Endothelial cell (in vitro differentiated cells): ENCODE measurements at places on chromosomes 16 and 17.

GRCh38 chr17:45376171-45377005 is 56.3 kb downstream of the ARHGAP27 start:
- DNase-seq: no peak

- no peak for DNase-seq
Measured at GRCh38 chr17:78672871-78673371, 95.7 kb upstream of the DNAH17 start.

DNA sequence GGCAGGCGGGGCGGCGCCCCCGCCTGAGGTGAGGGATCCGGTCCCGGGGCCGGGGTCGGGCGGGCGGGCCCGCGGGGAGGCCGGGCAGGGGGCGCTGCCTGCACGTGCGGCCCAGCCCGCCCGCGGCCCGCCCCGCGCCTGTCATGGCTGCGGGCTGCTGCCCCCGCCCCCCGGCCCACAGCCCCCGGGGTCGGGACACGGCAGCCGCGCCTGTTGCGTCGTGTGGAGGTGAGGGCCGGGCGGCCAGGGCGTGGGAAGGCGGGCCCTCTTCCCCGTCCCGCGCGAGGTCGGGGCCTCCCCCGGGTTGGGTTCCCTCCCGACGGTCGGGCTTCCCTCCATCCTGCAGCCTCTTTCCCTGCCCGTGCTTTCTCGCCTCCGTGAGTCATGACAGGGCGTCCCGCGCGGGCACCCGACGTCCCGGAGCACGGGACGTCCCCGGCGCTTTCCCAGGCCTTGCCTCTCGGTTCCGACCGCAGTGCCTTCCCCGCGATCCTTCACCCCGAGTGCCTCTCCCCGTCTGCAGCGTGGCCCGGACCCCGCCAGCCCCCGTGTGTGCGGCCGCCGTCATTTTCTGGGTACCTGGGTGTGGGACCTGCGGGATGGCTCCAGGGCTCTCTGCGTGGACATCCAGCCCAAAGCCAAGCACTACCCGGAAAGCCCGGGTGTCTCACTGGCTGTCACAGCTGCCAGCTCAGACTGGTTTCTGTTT is 76.7 kb downstream of the CHD9 start:
- peak; percentile 52 for DNase-seq

DNA sequence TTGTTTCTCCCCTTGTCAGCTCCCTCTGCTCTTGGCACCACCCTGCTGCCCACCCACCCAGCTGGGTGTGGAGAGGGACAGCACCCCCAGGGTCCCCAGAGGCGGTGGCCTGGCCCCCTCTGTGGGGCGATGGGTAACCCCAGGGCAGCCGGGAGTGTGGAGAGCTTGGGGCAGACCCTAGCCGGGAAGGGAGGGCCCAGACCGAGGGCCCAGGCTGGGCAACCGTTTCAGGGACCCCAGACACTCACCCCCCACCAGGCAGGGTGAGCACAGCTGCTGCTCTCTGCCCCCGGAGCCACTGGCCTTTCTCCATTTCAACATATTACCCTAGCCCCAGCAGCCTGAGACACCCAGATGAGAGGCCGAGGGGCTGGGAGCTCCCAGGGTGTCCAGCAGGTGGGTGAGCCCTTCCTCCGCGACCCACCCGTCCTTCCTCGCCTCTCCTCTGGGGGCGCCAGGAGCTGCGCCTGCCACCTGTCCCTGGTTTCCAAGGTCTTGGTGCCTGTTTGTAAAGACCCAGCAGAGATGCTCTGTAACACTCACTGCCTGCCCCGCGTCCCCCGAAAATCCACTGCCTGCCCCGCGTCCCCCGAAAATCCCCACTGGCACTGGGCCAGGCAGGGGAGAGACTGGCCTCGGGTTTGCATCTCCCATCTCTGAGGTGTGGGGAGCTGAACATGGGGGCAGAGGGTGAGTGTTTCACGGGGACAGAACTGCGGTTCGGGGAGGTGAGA is 45.4 kb downstream of the BAHCC1 start:
- DNase-seq: peak; percentile 85

DNA sequence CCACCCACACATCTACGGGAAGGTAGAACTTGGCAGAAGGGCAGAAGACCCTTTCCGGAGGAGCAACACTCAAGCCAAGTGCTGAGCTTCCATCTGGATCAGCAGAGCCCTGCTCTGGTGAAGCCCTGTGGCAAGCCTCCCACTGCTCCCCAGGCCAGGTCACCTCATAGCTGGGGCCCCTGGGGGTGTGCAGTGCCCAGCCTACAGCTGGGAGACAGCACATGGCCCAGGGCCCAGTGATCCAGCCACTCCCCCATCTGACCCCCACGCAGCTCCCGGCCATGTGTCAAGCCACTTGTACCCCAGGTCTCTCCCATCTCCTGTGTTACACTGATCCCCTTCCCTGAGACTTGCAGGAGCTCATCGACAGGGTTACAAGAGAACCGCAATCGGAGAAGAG is 95.7 kb downstream of the RBFOX3 start:
- no peak for DNase-seq

DNA sequence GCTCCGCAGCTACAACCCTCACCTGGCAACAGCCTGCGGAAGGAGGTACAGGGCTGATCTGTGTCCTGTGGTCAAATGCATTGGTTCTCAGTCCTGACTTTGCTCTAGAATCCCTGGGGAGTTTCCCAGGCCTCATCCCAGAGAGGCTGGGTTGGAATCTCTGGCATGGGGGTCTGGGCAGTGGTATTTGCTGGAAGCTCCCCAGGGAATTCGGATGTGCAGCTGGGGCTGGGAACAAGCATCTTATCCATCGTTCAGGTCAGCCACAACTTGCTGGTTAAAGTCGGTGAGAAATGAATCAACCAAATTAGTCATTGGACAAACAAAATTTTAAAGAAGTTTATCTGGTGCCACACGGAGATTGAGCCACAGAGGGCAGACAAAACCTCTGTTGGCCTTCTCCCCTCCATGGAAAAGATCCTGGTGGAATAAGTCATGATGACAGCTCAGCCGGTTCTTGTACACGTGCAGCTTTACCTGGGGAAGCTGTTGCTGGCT is 231.2 kb downstream of the FOXL1 start:
- DNase-seq: no peak

GRCh38 chr17:65022751-65023700 is 33.5 kb downstream of the GNA13 start:
- no peak for DNase-seq

DNA sequence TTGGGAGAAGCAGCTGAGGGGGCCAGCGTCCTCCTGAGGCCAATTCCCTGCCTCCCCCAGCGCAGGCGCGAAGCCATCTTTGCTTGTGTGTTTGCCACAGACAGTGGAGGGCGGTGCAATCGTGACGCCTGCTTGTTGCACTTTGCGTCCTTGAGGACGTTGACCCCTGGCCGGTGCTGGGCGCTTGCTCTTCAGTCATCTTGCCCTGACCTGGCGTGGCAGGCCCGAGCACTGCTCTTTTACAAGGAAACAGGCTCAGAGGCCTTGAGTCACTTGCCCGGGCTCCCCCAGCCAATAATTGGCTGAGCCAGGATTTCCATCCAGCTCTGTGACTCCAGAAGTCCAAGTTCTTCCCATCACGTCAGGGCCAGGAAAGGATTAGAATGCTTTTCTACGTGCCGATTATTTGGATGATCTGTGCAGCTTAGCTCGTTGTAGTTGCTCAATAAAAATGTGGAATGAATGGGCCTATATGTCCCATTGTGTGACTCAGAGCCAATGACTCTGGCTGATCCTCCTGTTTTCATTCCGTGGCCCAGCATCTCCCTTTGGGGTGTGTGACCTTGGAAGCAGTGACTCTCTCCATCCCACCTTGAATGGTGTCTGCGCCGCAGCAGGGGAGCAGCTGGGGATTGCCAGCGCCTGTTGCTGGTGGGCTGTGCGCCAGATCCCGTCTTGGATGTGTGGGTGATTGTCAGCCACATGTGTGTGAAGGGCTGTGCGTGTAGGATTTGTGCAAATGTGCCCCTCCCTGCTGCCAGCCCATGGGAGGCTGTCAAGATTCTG is 214.1 kb downstream of the SEC14L1 start:
- DNase-seq: no peak

DNA sequence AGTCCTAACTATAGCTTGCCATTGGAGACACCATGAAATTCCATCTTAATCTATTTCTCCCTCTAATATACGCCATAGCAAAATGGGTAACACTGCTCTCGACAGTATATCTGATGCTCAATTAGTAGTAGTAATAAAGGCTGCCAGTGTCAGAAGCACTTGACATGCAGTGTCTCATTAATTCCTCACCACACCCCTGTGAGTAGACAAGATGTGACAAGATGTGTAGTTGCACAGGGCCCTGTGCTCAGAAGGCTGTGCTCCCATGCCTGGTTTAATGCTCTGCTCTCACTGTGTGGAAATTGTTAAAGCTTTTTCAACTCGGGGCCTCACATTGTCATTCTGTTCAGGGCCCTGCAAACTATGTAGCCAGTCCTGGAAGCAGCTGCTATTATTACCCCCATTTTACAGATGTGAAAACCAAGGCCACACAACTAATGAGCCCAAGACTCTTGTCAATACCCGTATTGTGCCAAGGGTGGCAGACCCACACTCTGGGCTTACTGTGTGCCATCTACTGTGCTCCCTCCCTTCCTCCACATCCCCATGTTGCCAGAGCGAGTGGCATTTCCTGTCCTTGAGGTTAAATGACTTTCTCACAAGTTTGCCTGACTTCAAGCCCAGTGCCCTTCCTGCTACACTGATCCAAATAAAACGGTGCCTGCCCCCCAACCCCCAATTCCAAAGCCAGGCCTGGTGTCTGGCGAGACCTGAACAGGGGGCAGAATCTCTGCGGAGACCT is 287.3 kb upstream of the CCL2 start:
- DNase-seq: no peak

GRCh38 chr16:14496047-14496770 is 133.9 kb downstream of the PARN start:
- DNase-seq: no peak

DNA sequence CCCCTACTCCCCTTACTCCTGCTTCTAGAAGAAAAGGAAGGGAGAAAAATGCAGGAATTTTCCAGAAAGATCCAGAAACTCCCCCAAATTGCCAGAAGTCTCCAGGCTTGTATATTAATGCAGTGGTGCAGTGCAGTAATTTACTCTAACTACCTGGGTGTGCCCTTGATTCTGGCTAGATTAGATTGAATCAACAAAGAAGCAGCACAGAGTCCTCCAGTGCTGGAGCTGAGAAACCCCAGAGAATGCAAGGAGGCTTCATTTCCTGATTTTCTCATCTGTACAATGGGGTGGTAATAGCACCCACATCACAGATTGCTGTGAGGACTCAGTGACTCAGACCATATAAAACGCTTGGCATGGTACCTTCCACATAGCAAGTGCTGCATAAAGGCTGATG is 247.3 kb upstream of the RPL38 start:
- no peak for DNase-seq

- DNase-seq: no peak
Measured at GRCh38 chr16:67857547-67858233, 10.2 kb upstream of the CENPT start.

DNA sequence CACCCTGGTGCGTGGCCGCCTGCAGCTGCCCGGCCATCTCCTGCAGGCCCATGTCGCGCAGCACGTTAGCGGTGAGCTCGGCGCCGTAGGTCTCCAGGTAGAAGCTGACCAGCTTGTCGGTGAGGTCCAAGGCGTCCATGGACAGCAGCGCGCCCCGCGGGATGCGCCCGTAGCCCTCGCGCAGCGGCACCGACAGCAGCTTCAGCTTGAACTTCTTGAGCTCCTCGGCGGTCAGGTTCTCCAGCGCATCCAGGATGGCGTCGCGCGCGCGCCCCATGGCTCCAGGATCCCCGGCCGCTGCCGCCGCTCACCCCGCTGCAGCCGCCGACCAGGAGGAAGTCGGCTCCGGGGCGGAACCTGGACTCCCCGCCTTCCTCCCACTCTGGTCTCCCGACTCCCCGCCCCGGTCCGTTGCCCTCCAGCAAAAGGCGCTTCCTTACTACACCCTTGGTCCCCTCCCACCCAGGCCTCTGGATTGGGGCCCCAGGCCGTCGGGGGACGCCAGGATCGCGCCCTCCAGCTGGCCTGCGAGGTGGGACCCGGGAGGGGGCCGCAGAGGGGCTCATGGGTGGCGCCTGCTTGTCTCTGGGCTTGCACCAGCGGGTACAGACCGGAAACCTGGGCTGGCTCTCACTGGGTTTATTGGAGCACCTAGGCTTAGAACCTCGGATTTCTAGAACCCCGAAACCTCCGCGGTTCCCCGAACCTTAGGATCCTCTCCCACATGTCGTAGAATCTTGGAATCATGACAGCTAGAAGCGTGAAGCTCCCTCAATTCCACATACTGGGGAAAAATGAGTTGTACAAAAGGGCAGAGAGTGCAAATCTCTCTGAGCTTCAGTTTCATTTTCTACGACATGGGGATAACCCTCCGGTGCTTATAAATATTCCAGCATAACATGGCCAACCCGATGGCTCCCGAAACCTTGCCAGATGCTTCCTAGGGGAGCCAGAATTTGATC is at the start of gene PYCARD:
TSS of gene PYCARD (minus strand) at position 347 of the 962 bp plus-strand sequence. CDS start at position 277, 70 bp downstream.
- DNase-seq: peak; percentile 64

DNA sequence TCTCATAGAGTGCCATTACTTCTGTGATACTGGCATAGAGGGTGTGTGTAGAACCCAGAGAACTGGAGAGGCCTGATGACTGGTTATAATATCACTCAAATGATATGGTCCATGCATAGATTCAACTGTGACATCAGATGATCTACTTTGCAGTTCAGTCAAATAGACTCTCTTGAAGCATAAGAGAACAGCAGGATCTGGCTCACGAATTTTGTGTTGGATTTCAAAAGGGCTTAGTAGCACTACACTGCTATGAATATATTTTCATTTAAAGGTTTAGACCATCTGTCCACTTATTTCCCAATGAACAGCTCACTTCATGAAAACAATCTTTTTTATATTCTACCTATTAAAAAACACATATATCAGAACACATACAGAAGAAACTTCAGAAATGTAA is 119.7 kb downstream of the KIF2B start:
- no peak for DNase-seq

DNA sequence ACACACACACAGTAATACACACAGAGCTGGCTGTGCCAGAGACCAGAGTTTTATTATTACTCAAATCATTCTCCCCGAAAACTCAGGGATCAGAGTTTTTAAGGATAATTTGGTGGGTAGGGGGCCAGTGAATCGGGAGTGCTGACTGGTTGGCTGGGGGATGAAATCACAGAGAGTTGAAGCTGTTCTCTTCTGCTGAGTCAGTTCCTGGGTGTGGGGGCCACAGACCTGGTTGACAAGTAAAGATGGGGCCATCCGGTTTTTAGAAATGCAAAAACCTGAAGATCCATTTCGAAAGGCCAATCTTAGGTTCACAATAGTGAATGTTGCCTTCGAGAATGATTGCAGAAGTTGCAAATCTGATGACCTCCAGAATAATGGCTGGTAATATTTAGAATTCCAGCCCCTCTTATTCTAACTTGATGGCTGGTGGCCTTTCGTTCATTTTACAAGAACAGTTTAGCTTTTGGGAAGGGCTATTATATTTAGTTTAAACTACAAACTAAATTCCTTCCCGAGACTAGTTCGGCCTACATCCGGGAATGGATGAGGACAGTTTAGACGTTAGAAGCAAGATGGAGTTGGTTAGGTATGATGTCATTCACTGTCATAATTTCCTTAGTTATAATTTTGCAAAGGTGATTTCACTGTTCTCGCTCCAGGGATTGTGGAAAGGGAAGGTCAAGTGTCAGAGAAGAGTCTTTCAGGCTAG is 123.2 kb downstream of the KCNJ18 start:
- DNase-seq: no peak

GRCh38 chr16:5143761-5144620 is 46.4 kb upstream of the EEF2KMT start:
- no peak for DNase-seq

- DNase-seq: no peak
Measured at GRCh38 chr16:70399951-70400350, 38.9 kb downstream of the ST3GAL2 start.
